Body of pancreas (tissue), 4 donors: ENCODE measurements at places on chromosomes 2 and 18. TPM values are rescaled to one million over a fixed set of nuclear protein-coding genes. Genes with fewer than 3 reads are reported as not detected.

DNA sequence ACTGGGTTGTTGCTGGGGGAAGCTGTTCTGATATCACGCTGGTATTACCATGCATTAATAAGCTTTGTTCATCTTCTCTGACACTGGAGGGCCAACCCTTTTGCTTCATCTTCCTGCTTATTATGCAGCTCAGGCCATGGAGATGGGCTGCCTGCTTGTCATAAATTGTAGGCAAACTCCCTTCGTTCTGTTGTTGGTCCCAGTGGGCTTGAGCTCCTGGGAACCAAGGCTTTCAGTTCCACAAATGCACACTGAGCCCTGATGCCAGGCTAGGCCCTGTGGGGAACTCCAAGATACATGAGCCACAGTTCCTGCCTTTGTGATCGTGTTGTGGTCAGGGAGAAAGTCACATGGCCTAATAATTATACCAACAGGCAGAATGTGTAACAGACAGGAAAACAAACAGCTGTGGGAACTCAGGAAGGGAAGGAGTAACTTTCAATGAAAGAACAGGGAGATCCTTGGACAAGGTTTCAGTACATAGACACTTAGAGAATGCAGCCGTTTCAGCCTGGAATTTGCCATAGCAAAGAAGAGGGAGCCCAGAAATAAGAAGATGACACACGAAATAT is 49.0 kb upstream of the BCL2L11 start:
- peaks cover 6% of the 10 kb centered on the region for H3K4me1 ChIP-seq
- no peaks in the 10 kb centered on the region for H3K36me3 ChIP-seq
- no peak for DNase-seq
- H3K27ac ChIP-seq: peak overlapping the region; percentile 33
- no peak overlapping the region for H3K4me3 ChIP-seq

DNA sequence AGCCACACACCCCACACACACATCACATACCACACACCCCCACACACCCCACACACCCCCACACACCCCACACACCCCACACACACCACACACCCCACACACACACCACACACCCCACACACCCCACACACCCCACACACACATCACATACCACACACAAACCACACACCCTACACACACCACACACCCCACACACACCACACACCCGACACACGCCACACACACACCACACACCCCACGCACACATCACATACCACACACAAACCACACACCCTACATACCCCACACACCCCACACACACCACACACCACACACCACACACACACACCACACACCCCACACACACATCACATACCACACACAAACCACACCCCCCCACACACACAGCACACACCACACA is 22.4 kb downstream of the TWIST2 start:
- no peak for DNase-seq
- no peaks in the 10 kb centered on the region for H3K36me3 ChIP-seq
- H3K4me3 ChIP-seq: no peak overlapping the region

GRCh38 chr18:32368991-32369390 is 101.7 kb downstream of the GAREM1 start:
- no peaks in the 10 kb centered on the region for H3K27me3 ChIP-seq
- peaks cover 97% of the 10 kb centered on the region for H3K4me1 ChIP-seq
- peak overlapping the region; percentile 95 for H3K27ac ChIP-seq
- H3K4me3 ChIP-seq: no peak overlapping the region
- DNase-seq: no peak
- no peaks in the 10 kb centered on the region for H3K36me3 ChIP-seq

FOXI3 gene
- total RNA-seq: not detected

DNA sequence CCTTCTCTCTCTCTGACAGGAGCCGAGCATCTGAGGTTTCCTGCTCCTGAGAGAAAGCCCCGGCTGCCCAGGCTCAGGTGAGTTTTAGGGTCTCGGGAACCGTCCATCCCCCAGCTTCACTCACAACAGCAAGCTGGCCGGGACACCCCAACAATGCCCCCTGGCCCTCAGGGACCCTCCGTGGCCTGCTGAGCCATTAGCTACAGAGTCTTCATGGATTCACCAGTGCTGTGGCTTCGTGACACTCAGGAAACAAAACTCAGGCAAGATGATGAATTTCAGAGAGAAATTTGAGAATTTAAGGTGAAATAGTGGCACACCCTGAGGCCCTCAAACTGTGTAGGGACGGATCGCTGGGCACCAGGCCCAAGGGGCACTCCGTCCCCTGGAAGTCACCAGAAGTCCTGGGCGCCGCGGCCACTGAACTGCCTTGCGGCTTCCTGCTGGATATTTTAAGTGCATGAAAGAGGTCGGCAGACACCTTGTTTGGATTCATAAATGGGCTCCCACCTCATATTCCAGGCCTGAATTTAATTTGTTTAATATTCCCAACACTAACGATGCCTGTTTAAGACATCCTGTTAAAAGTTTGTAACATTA is 368.3 kb upstream of the SALL3 start:
- no peaks in the 10 kb centered on the region for H3K4me1 ChIP-seq
- no peak overlapping the region for H3K27ac ChIP-seq
- no peak overlapping the region for H3K4me3 ChIP-seq
- no peak for DNase-seq
